Astrocyte of the hippocampus (primary cell): ENCODE measurements at places on chromosomes 1 and 21.

- DNase-seq: no peak
Observed at GRCh38 chr1:205542367-205542766, 37.9 kb downstream of the CDK18 start.

GRCh38 chr1:208835097-208835463, 590.9 kb upstream of the PLXNA2 start:
- DNase-seq: no peak

DNA sequence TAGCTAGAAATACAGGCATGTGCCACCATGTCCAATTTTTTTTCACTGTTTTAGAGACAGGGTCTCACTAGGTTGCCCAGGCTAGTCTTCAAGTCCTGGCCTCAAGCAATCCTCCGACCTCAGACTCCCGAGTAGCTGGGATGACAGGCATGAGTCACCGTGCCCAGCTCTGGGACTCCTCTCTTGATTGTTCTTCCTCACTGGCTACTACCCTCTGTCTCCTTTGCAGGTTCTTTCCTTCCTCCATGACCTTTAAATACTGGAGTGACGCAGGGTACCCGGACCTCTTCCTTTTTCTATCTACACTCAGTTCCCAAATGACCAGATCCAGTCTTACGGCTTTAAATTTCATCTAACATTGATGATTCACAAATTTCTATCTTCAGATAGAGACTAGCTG, 34.9 kb downstream of the ASH1L start:
- no peak for DNase-seq

DNA sequence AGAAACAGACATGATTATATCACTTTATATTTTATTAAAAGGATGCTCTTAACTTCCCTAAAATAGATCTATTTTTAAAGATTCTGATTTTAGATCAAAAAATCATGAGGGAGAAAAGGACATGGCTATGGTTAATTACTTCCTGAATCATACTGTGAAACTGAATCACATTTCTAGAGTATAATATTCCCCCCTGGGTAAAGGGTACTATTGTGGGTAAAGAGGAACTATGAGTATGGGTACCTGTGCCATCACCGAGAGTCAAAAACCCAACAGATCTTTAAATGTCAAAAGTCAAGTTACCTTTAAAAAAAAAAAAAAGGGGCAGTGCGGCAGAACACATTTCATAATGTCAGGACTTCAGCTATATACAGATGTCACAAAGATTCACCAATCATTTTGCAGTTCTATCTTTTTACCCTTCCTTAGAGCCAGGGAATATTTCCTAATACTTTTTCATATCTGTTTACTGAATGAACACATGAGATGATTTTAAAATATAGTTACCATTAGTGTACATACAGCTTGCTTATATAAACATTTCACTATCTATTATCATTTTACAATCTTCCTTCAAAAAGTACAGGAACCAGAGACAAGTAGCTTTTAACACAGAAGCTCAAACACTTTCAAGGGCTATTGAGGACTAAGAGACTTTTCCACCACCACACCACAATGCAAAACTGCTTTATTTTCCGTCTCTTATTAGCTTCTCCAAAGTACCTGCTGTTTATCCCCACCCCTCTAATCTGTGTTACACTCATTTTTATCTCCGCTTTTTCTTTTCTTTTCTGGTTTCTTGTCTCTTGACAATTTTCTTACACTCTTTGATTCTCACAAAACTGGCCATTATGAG, 45.0 kb downstream of the EVI5 start:
- DNase-seq: no peak

DNA sequence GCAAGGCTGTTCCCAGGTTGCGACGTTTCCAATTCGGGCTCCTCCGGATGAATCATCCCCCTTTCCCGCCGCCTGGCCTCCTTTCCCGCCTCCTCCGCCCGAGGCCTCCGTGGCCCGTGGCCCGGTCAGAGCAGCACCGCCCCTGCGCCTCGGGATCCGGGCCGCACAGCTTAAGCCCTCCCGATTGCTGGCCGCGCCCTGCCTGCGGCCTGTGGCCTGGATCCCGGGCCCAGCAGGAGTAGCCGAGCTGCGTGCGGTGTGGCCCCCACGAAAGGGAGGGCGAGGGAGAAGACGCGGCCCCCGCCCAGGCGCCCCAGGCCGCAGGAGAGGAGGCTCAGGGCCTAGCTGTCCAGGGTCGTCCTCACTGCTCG, 1.0 kb downstream of the TMEM200B start:
- peak; percentile 81 for DNase-seq

- DNase-seq: no peak
Observed at GRCh38 chr1:91499904-91500755, 521 bp upstream of the CDC7 start.

DNA sequence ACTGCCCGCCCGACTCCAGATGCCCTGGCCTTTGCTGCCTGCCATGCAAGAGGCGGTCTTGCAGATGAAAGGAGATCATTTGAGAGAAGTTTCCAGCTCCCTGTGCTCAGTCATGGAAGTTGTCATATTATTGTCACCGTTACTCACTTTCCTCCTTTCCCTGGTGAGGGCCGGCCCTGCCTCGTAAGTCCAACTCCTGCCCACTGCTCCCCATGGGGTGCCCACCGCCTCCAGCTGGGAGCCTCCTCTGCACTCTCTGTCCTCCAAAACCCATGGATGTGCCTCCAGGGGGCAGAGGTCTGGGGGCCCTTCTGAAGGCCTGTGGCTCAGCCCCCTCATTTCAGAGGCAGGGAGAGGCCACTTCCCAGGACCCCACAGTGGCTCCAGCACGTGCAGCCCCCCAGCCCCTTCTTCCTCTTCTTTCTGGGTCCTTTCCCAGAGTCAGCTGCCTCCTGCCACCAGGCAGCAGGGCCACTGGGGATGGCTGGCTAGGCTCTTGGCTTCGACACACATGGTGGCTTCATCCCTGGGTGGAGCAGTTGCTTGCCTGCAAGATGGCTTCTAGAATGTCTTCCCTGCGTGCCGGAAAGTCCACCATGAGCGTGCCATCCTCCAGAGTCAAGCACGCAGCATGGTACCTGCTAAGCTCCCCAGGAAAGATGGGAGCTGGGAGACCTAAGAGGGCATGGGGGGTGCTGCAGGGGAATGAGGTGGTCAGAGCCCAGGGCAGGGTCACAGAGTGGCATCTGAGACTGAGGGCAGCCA, 97.9 kb upstream of the RUNX3 start:
- no peak for DNase-seq

GRCh38 chr1:53321366-53321765, 6.5 kb downstream of the LRP8 start:
- no peak for DNase-seq

DNA sequence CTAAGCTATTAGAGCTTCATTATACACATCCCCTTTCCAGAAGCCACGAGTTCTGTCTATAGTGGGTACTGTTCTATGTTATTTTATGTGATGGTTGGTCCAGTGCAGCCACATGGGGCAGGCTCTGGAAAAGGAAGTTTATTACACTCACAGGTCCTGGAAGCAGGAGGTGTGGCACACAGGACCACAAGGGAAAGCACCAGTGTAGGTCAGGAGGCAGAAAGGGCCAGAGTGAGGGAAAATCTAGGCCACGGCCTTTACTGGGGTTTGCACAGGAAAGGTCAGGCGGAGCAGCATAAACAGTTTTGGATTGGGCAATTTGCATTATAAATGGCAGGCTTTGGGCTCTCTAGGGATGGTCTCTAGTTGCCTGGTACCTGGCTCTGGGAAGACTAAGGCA, 21.8 kb upstream of the CNIH3 start:
- no peak for DNase-seq
